HFF-Myc (cell line): ENCODE measurements at places on chromosomes 3 and 15.

DNA sequence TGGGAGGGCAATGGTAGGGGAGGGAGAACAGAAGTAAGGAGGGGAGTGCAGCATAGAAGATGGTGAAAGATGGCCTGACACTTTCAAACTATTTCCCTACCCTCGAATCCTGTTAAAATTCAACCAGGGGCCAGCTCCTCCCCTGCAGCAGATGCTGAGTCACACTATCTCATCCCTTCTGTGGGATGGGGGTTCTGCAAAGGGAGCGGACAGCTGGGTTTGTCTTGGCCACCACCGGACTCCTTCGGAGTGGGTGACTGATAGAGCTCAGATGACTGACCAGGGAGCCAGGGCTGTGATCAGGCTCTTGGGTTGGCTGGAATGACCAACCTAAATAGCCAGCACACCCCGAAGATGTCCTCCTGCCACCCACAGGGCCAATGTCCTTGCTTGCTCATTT, 33.6 kb upstream of the TMCC1 start:
- DNase-seq = no peak

GRCh38 chr3:82128271-82128670, 366.8 kb upstream of the GBE1 start:
- DNase-seq = no peak

- peak; percentile 60 for DNase-seq
Measured at GRCh38 chr15:38253351-38253781, 730 bp downstream of the SPRED1 start.

DNA sequence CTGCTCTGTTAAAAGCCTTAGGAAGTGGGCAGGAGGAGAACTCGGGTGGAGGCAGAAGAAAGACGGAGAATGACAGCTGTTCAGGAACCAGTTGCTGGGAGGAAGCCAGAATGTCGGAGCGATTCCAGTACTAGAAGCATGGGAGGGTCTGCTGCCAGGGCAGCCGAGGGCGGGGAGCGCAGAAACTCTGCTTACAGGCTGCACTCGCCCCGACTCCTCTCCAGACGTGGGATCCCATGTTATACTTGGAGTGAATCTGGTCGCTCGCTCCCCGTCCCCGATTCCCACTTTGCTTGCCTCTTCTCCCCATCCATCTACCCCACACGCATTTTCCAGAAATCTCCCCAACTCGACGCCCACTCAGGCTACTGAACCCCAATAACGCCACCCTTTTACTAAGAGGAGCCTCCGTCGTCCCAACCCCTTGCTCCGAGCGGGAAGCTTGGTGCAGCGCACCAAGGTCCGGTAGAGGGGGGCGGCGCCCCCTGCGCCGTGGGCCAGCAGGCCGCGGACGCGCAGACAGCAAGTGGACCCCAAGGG, 665 bp downstream of the GATM start:
- DNase-seq = no peak

DNA sequence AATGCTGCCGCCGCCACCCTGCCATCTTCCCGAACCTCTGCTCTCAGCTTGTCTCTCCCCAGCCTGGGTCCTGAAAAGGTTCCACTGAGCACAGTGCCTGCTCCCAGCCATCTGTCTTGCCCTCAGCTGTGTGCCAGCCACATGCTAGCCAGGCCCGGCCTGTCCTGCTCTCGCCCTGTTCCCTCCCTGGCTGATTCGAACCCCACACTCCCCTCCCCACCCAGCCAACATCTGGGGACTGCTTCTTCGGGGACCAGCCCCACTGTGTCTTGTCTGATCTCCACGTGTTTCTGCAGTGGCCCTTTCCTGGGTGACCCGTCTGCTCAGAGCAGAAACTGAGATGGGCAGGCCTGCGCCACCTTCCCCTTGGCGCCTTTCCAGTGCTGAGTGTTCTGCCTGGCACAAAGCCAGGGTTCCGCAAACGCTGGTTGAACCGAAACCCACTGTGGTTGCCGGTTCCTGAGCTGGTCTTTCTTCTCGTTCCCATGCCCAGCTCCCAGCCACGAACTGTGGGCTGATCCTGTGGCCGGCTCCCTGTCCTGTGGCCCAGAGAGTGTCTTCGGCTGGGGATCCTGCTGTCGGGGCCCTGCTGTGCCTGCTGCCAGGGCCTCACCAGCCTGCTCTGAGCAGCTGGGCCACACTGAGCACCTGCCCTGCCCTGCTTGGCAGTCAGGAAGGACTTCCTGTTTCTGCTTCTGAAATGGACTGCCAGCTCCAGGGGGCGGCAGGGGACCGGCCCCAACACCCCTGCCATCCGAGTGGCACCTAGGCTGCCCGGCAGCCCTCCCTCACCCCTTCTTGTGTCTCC, 62.7 kb upstream of the KLF13 start:
- no peak for DNase-seq

DNA sequence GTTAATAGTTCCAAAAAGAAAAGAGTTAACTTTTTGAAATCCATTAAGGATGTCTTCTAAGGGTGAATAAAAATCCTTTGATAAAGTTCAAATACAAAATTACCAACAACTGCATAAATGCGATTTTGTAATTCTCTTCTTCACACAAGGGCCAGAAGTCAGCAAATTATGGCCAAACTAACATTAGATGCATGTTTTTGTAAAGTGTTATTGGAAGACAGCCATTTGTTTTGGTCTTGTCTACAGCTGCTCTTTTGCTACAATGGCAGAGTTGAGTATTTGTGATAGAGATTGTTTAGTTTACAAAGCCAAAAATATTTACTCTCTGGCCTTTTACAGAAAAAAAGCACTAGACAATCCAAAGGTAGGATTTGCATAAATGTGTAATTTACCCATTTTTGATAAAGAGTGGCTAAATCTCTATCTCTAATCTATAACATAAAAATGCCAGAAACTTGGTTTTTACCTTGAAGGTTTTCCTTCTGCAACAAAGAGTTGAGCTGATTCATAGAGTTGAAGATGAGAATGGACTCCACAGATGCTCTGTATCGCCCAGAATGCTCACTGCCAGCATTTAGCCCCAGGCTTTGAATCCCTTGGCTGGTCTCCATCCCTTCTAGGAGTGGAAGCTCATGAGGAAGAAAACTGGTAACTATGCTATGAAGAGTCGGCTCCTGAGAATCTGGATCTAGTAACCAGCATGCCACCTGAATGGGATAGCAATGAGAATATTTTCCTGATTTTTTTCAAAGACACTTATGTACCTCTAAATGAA, 64.5 kb downstream of the POLQ start:
- peak; percentile 17 for DNase-seq

DNA sequence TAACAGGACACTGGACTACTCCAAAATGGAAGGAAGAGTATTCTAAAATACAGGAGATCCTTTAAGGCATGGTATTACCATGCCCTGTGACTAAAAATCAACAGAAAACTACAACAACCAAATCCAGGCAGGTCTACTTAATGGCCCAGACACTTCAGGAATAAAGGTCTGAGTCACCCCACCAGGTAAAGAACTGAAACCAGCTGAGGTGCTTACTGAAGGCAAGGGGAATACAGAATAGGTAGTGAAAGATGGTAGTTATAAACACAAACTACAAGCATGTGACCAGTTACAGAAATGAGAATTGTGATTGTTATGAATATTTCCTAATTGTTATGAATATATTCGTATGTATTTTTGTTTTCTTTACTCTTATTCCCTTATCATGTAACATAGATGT, 13.4 kb downstream of the IFT57 start:
- no peak for DNase-seq

- no peak for DNase-seq
Measured at GRCh38 chr3:31448882-31449243, 83.9 kb upstream of the STT3B start.

- DNase-seq = no peak
Measured at GRCh38 chr3:156865732-156866131, 39.6 kb downstream of the LEKR1 start.

DNA sequence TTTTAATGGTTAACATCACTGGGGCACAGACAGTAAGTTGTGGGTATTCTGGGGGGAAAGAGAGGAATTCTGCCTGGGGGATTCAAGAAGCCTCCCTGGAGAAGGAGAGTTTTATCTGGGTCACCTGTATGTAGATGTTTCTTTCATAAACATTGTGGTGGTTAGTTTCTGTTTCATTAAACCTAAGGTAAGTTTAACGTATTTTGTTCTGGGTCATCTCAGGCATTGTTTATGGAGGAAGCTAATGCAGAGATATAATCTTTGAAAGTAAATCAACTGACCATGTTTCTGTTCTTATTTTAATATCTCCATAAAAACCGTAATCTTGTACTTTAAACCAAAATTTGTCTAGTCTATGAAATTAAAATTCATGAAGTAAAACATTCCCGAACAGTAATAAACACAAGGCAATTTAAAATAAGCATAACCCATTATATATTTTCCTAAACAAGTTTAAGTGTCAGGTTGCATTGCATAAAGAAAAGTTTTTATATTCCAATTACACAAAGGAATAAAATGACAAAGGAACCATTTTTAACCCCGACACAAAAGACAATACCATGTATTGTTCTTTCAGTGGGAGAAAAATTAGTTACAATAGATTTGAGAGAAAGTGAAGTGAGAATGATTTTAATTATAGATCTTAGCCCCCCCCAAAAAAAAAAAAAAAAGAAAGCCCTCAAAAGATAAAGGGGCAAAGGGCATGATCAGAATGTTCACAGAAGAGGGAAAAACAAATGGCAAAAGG, 274.6 kb upstream of the TBL1XR1 start:
- no peak for DNase-seq

GRCh38 chr3:43076857-43077256, 29.0 kb downstream of the POMGNT2 start:
- no peak for DNase-seq

DNA sequence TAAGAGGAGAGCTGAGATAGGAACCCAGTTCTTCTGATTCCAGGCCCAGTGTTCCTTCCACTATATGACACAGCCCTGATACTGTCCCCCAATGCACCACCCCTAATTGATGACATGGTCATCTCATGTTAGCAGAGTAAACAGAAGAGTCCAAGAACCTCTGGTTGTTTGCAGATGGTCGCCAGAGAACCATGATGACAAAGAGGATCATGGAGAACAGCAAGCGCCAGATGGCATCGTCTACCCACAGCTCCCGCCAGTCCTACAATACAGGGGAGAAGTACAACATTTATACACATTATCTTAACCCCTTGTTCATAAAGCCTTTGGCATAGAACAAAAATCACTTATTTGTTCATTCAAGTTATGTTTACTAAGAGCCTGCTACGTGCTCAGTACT, 18.5 kb upstream of the VPS39 start:
- DNase-seq = no peak

- DNase-seq = no peak
Measured at GRCh38 chr15:32838820-32839219, 121.0 kb downstream of the GREM1 start.

- DNase-seq = no peak
Measured at GRCh38 chr3:174318181-174318580, 541.0 kb upstream of the NAALADL2 start.

DNA sequence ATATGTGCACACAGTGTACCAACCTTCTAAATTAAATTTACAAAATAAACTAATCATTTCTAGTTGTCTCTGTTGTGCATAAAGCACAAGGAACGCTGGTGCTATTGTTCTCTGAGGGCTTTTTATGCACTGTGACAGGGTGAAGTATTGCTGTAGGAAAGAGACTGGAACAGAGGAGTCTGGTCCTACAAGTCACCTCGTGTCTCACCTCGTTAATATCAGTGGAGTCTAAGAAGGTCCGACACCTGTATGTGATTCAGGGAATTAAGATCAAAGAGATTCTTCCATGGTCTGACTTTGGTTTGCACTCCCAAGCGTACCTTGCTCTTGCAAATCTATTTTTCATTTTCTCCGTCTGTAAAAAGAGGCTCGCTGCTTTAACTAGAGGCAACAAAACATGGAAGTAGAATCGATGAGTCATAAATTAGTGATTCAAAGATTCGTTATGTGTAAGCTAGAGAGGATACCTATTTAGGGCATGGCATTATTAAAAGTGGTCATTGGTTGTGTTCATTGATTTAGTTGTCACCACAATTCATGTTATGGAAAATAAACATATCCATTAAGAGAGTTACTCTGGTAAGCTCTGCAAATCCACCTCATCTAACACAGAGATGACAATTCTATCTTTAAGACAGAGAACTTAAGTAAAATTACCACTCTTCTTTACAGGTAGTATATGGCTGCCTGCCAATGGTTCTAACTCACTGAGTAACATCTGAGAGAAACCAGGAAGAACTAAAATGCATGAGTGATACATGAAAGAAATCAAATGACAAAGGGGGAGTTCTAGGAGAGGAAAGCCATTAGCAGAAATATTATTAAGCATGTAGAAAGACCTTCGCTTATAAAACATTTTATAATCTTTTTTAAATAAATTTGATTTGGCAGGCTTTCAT, 219.4 kb upstream of the GBE1 start:
- DNase-seq = no peak

GRCh38 chr3:77468626-77469020, 428.7 kb downstream of the ROBO2 start:
- no peak for DNase-seq

DNA sequence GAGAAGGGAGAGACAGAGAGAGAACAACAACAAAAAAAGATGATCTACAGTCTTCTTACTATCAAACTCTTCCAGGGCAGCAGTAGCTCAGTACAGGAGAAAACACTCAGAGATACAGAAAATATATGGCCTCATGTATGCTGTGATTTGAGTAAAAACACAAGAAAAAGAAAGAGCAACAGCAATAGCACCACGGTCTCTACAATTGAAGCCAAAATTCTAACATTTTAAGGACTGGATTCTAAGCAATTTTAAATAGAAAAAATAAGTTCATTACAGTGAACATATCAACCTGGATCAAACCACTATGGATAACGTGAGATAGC, 43.5 kb upstream of the ALCAM start:
- no peak for DNase-seq

DNA sequence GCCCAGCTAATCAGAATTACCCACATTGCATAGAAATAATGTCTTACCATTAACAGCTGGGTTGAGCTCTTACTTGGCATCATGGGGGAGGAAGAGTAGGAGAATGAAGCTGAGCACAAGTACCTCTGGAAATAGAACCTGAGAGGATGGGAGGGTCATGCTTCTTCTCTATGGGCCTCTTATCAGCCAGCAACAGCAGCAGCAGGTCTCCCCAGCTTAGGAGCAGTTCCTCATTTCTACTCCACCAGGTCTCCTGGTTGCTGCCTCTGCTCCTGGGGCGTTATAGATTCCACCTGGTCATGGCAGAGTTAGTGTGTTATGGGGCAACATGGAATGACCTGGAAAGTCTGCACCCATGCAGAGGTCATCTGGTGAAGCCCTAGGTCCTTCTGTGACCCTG, 3.4 kb downstream of the FSD2 start:
- no peak for DNase-seq

DNA sequence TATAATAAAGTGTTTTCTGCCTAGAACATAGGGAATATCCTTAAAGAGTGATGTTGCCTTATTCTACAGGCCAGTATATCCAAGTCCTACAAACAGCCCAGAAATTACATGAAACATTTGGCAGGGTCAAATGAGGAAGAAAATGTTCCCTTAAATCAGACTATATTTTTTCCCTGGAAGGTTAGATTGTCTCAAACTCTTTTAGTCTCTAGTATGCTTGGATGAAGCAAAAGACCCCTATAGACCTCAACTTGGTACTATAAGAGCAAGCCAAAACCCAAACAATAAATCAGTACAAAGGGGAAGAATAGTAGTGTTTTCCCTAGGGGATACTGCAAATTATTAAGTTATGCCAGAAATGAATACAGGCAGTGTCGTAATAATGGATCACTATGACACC, 310.2 kb downstream of the SLC9A9 start:
- no peak for DNase-seq
